ENCODE measurements at places on chromosomes 5 and 9.

- no peak for DNase-seq
Observed at GRCh38 chr9:101593345-101593744, 1.4 kb downstream of the PPP3R2 start.

DNA sequence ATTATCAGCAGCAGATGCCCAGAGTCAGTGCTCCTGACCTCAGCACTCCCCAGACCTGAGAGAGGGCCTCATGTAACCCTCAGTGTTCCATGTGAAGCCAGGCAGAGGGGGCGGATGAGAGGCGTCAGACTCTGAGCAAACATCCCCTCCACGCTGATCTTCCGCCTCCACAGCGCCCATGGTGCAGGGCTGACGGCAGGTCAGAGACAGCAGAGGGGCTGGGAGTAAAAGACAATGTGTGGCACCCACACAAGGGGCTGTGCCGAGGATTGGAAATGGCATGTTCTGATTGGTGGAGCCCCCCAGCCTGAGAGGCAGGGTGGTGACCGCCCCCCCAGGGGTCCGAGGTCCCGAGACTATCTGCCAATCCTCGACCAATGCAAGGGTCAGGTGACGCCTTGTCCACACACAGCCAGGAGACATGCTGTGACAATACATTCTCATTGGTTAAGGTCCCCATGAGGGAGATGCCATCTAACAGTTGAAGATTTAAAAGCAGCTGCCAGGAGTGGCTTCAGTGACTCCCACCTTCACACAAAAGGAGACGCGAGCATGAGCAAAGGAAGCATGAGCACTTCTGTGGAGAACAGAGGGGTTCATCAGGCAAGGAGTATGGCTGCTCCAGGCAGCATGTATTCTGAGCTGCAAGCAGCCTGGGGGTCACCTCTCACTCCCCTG, 19.3 kb upstream of the SLC25A51 start:
- no peak for DNase-seq

GRCh38 chr9:75039009-75039408, 10.9 kb upstream of the CARNMT1 start:
- no peak for DNase-seq

- DNase-seq, result no peak
Observed at GRCh38 chr5:85823462-85824426, 794.0 kb upstream of the COX7C start.

GRCh38 chr5:56212130-56212879, 20.8 kb downstream of the ANKRD55 start:
- no peak for DNase-seq

GRCh38 chr9:26066237-26066636, 388.0 kb upstream of the TUSC1 start:
- DNase-seq, result no peak

DNA sequence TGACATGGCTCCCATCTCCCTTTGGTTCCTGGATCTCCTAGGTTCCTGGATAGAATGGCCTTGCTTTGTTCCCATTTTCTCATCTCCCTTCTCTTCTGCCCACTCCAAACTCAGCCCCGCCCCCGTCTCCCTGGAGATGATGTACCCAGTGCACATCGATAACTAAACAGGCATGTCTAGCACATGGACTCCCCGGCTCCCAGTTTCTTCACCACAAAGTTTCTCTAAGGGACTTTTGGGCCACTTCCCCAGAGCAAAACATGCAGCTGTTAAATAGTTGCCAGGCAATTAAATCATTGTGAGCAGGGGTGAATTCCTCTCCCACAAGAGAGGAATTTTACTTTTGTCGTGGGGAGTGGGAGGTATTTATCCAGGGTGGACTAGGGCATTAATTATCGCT, 259.0 kb downstream of the GADD45G start:
- no peak for DNase-seq

GRCh38 chr5:58088941-58089340, 370.9 kb downstream of the PLK2 start:
- no peak for DNase-seq

DNA sequence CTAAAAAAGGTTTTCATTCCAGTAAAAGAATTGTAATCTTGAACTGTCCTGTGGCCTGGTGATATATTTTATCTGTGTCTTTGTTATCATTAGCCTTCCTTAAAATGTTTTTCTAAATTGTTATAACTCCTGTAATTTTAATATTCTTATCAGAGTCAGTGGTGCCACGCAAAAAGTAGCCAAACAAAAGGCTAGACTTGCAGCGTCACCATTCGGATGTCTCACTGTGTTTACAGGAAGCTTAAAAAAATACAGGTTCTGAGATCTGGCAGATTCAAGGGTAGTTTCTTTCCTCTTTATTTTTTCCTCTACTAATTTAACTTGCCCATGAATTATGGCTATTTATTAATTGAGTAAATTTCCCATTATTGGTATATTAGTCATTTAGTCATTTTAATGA, 362.3 kb downstream of the MAT2B start:
- no peak for DNase-seq

- no peak for DNase-seq
Observed at GRCh38 chr5:1792842-1793266, 6.8 kb downstream of the MRPL36 start.

- DNase-seq, result no peak
Observed at GRCh38 chr5:106417163-106417562, 1253.6 kb downstream of the EFNA5 start.

DNA sequence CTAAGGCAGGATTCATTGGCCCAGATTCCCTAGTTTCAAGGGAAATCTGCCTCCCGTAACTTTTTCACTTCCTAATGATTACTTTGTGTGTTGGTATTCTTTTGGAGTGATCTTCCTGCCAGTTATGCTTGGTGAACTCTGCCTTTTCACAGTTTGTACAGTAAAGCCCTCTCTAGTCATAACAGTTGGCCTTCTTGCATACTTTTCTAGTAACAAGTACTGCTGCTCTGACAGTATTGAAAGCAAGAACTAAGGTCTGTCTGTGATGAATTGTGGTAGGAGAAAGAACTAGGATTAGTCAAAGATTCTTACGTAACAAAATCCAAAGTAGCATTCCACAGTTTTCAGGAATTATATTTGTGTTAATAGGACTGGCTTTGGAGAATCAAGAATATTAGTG, 1457.2 kb upstream of the WWC1 start:
- DNase-seq, result no peak

- DNase-seq, result no peak
Observed at GRCh38 chr5:135433681-135434426, 13.3 kb downstream of the DCANP1 start.

DNA sequence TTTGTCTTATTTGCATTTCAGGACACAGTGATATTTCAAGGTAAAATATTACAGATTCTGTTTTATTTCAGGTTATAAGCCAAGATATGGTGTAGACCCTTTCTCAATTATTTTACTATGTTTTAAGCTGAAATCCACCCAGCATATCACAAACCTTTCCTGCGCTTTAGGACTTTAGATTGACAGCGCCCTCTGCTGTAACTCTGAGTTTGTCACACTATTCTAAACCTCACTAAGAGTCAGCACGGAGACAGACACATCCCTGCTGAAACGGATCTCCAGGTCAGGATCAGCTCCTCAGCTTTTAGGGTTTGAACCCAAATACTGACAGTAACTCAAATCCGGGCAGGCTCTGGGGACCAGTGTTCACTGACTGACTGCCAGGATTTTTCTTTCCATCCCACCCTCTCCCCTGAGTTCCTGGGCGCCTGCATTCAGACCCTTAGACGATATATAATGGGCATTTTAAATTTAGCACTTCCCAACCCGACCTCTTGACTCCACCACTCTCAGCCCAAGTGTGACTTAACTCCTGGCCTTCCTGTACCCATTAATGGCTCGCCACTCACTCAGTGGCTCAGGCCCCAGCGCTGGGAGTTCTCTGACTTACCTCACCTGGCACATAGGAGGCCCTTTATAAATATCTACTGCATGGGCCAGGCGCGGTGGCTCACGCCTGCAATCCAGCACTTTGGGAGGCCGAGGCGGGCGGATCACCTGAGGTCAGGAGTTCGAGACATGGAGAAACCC, 33.5 kb downstream of the TLX3 start:
- no peak for DNase-seq

DNA sequence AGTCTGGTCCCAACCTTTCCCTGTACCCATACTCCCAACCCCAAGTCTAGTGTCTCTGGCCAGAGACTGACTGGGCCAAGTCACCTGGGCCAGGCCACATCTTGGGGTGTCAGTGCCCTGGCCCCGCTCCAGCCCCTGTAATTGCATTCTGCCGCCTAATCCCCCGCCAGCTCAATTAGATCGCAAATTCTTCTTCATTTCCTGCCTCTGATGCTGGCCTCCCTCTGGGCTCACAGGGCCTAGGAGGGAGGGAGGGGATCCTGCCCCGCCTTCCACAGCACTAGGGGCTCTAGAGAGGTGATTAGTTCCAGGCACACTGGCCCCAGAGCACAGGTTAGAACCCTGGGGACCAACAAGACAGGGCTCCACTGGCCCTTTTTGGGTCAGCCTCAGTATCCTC, 5.5 kb downstream of the CXXC5 start:
- no peak for DNase-seq

- no peak for DNase-seq
Observed at GRCh38 chr5:53545744-53546143, 14.7 kb upstream of the NDUFS4 start.

DNA sequence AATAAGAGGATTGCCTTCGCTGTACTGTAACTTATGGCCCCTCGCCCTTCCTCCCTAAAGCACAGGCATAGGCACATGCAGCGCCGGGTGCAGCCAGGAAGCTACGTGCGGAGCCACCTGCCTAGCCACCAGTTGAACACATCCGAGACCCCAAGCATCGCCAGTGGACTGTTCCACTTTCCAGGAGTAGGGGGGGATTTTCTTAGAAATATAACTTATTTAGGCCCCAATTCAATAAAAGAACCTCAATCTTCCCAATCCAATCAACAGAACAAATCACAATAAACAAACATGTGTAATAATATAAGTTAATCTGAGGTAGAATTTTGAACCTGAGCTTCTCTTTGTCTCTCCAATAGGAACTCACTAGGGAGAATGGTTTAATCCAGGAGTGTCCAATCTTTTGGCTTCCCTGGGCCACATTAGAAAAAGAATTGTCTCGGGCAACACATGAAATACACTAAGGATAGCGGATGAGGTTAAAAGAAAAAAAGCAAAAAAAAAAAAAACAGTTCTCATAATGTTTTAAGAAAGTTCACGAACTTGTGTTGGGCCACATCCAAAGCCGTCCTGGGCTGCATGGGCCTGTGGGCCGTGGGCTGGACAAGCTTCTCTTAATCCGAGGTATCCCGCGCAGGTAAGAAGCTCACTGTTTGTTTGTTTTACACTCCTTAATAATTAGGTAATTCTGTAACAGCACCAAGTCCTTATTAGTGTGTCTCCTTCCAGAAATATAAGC, 22.0 kb upstream of the NIPBL start:
- DNase-seq, result no peak

DNA sequence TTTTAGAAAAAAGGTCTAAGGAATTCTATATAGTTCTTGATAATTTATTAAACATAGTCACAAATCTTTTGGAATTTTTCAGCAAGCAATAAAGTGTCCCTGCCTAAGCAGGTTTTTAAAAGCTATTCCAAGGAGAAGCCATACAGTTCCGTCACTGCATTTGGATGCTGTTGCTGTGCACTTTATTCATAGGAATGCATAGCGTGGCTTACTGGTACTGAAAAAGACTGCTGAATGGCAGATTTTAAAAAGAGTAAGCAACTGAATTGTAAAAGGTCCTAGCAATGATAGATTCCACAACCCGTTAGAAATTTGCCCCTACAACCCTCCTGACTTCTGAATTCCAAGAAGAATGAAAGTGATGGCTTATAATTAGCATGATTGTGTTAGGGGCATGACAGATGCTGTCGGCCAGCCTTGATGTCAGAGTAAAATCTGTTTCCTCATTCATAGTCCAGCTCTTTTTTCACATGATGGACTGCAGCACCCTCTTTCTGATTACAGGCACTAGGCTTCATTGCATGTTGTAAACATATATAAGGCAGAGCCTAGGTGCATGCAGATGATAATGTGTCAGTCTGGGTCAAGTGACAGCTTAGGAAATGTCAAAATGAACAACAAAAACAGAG, 227.0 kb downstream of the PDE4D start:
- no peak for DNase-seq

- DNase-seq, result no peak
Observed at GRCh38 chr9:129688285-129689043, 23.0 kb downstream of the PRRX2 start.

- DNase-seq, result no peak
Observed at GRCh38 chr5:169029037-169029436, 271.9 kb downstream of the SLIT3 start.

DNA sequence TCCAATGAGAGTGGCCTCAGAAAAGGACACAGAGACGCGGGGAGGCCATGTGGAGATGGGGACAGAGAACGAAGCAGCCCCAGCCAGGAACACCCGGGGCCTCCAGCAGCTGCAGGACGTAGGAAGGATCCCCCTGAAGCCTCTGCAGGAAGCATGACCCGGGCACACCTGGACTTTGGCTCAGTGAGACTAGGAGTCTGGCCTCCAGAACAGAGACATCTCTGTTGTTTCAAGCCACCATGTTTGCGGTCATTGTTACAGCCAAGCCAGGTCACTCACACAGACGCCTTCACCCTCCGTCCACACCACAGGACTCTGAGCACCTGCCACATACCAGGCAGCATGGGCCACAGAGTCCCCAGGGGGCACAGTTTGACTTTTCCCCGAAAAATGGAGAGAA, 63.6 kb upstream of the SARDH start:
- DNase-seq, result no peak

GRCh38 chr5:132418881-132419280, 49.4 kb downstream of the SLC22A5 start:
- no peak for DNase-seq

DNA sequence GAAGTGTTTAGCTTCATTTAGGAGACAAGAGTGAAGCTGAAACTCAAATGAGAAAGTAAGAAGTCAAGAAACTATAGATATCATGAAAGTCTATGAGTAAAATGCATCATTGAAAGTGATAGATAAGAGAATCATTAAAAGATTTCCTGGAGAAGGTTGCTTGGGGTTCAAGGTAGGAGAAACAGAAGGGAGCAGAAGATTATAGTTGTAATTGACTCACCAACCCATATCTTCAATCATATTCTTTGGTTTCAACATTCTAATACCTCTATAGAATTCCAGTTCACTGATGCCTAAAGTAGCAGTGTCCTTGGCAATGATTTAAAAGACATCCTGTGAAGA, 365.7 kb upstream of the RIOK2 start:
- no peak for DNase-seq

GRCh38 chr9:93895535-93895934, 59.6 kb downstream of the BARX1 start:
- no peak for DNase-seq
